ENCODE measurements at places on chromosomes 1 and 21. TPM values are rescaled to one million over a fixed set of nuclear protein-coding genes. Genes with fewer than 3 reads are reported as not detected.
A peak's percentile ranks its signal among the peaks of the same experiment; 100 is the strongest.

DNA sequence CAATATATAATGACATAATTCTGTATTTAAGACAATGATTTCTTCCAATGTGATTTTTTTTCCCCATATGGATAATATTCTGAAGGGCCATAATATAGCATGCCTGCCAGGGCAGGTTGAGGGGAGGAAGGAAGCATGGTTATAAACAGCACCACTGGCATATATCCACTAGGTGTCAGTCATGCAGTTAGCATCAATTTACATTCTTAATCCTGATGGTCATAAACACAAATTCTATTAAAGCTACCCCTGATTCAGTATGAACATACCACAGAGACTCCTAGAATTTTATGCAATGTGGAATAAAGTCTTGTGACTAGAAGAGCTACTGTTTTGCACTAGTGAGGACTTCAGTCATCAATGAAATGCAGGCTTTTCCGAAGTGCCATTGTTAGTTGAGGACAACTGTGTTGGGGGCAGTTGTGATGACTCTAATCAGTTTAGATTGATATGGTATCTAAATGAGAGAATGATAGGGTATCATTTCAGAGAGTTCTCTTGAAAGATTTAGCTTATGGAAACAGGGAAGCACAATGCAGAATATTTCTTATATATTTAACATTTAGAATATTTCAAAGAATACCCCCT, 342.7 kb upstream of the NR5A2 start:
- peaks cover 6% of the 10 kb centered on the region for H3K27me3 ChIP-seq
- no peaks in the 10 kb centered on the region for H3K4me1 ChIP-seq
- H3K4me3 ChIP-seq: no peak overlapping the region
- H3K36me3 ChIP-seq: no peaks in the 10 kb centered on the region
- H3K27ac ChIP-seq: no peak overlapping the region

- no peaks in the 10 kb centered on the region for H3K27me3 ChIP-seq
- H3K27ac ChIP-seq: peak overlapping the region; percentile 80
- peaks cover 11% of the 10 kb centered on the region for H3K36me3 ChIP-seq
- no peak for DNase-seq
These were observed 2.0 kb downstream of the KCNA3 start for GRCh38 chr1:110672753-110673108.

- no peaks in the 10 kb centered on the region for H3K36me3 ChIP-seq
- peaks cover 23% of the 10 kb centered on the region for H3K27me3 ChIP-seq
- no peak overlapping the region for H3K4me3 ChIP-seq
- no peaks in the 10 kb centered on the region for H3K4me1 ChIP-seq
- no peak overlapping the region for H3K27ac ChIP-seq
These were observed 9.5 kb upstream of the DUSP23 start for GRCh38 chr1:159771127-159771895.

- no peaks in the 10 kb centered on the region for H3K4me1 ChIP-seq
- DNase-seq: no peak
- no peak overlapping the region for H3K27ac ChIP-seq
- H3K4me3 ChIP-seq: no peak overlapping the region
- H3K36me3 ChIP-seq: no peaks in the 10 kb centered on the region
These were observed 129.8 kb upstream of the CACNA1E start for GRCh38 chr1:181353526-181353925.

- no peak overlapping the region for H3K4me3 ChIP-seq
- peaks cover 76% of the 10 kb centered on the region for H3K36me3 ChIP-seq
These were observed 36.2 kb downstream of the BACH1 start for GRCh38 chr21:29334717-29335428.

Gene TMEM200B
- not detected for total RNA-seq

Gene LCE1C
- not detected for total RNA-seq

Gene ZNF670
- total RNA-seq: 6.1 TPM

Gene NES
- not detected for total RNA-seq

Gene CD48
- total RNA-seq: 200 TPM

Gene VTCN1
- total RNA-seq: not detected
